ENCODE measurements at places on chromosomes 13 and 19. TPM values are rescaled to one million over a fixed set of nuclear protein-coding genes. Genes with fewer than 3 reads are reported as not detected.

DNA sequence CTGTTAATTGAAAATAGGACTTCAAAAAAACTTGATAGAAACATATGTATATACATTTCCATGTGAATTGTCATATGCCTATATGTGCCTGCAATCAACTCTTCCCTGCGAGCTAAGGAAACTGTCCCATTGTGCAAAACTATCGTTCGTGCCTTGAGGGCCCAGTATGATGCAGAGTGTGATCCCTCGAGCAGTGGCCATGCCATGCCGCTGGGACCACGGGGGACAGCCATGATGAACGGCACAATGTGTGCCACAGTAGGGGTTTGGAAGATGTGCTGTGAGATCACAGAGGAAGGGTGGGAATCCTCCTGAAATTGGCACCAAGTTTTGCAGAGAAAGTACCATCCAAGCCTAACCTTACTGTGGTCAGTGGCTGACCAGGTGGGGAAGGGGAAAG lies 118.1 kb upstream of the SOX1 start:
- DNase-seq, result no peak

DNA sequence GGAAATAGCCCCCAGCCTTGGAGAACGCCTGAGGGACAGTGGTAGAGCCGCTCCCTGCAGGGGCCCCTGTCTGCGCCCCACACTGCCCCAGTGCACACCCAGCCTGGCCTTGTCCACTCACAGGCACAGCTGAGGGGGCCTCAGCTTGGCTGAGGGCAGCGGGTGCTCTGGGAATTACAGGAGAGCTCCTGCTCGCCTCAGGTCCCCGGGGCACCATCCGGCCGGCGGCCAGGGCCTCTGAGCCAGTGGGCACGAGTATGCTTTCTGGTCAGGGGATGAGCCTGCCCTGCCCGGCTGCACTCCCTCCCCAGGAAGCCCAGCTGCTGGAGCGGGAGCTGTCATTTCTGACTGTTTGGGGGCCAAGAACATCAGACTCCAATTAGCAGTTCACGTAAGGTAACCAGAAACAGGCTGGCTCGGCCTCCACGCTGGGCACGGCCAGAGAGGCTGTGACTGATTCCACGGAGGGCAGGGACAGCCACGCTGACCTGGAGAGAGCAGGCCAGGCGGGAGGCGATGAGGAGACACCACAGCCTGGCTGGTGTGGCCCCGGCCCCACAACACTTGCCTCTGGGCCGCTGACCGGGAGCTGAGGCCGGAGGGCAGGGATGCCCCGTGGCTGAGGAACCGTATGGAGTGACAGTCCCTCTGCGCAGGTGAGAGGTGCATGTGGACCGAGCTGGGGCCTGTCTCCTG lies 15.4 kb downstream of the CEBPG start:
- peak; percentile 67 for DNase-seq

- DNase-seq, result no peak
Measured at GRCh38 chr13:44088411-44088810, 208.7 kb downstream of the LACC1 start.

DNA sequence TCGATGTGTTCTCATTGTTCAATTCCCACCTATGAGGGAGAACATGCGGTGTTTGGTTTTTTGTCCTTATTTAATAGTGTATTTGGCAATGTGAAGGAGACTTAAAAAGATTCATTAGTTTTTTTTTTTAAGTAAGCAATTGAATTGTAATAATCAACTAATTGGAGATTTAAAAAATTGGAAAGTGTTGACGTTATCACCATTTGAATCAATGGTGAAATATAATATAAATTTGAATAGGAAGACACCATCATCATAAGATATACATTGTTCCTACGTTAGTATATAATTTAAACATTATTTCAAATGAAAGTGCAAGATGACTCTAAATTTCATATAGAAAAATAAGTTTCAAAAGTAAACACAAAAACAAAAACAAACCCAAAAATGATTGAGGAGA lies 2858.1 kb upstream of the PCDH20 start:
- no peak for DNase-seq

DNA sequence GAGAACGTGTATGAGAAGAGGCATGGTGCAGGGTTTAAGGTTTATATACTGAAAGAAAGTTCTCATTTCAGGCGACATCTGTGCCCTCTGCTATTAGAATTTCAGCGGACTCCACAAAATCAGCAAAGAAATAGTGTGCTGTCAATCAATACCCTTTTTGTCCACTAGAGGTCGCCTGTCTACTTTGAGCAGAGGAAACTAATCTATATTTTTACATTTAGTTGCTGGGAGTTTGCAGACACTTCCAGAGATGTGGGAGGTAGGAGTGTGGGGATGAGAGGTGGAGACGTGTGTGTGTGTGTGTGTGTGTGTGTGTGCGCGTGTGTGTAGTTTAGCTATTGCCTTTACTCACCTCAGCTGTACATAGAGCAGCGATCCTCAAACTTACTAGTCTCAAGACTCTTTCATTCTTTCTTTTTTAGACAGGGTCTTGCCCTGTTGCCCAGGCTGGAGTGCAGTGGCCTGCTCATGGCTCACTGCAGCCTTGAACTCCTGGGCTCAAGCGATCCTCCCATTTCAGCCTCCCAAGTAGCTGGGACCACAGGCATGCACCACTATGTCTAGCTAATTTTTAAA lies 9.7 kb downstream of the INAFM1 start:
- peak; percentile 64 for DNase-seq

GRCh38 chr19:7480970-7481255 lies 7.9 kb downstream of the PEX11G start:
- DNase-seq, result peak; percentile 45

- no peak for DNase-seq
Measured at GRCh38 chr19:16594131-16594586, 21.9 kb upstream of the SLC35E1 start.

DNA sequence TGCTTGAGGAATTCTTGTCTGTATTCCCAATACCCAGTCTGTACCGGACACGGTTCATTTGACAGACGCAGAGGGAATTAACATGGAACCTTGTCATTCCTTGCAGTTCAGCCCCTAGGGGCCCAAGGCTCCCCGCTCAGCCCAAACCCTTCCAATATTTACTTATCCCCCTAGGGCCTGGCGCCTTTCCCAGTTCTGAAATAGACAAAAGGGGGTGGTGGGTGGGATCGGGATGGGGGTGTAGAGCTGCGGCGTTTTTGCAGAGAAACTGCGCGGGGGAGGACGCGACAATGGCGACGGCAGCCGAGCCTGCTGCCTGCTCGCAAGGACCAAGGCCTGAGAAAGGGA lies 583 bp downstream of the AKAP8L start:
- DNase-seq, result no peak

DNA sequence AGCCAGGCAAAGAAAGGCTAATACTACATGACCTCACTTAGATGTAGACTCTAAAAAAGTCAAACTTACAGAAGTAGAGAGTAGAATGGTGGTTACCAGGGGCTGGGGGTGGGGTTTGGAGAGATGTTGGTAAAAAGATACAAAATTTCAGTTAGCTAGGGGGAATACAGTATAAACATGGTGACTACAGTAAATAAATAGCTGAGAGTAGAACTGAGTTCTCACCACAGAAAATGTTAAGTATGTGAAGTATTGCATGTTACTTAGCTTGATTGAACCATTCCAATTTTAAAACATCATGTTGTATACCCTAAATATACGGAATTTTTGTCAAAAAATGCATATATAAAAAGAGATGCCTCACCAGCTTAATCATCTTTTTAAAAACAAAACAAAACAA lies 67.5 kb upstream of the DOCK9 start:
- no peak for DNase-seq

GRCh38 chr19:21260164-21260847 lies 68.9 kb downstream of the ZNF708 start:
- DNase-seq, result no peak

- no peak for DNase-seq
Measured at GRCh38 chr19:35211545-35212230, 16.9 kb downstream of the FAM187B start.

- peak; percentile 3 for DNase-seq
Measured at GRCh38 chr13:26480246-26480855, 77.1 kb upstream of the WASF3 start.

GRCh38 chr13:32415019-32415418 lies 12.9 kb downstream of the N4BP2L1 start:
- peak; percentile 61 for DNase-seq

DNA sequence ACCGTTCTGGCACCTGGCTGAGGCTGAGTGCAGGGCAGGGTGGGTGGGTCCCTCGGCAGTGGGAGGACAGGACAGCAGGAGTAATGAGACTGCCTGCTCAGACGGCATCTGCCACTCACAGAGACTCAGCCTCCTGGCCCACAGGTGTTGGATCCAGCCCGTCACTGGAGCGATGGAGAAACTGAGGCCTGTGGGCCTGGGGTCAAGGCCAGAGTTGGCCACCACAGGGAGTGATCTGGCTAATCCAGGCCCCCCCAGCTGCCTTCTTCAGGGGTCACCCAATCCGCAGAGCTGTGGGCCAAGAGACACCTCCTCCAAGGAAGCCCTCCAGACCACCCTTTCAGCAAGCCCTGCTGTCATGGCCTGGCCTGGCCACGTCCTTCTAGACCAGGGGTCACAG lies 103.7 kb upstream of the VSTM2B start:
- DNase-seq, result no peak

DNA sequence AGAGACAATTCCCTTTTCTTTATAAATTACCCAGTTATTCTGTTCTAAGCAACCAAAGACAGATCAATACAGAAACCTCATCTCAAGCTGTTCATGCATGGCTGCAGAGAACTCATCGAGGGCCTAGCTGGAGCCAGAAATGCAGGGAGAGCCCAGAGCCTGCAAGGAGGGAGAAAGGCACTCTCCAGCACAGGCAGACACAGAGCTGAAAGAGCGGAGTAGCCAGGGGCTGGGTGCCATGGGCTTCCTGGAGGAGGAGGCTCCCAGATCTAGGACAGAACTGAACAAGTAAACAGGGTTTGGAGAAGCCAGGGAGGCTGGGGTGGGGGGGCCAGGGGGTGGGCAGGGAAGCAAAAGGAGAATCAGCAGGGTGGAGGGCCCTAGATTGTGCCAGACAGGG lies 144.2 kb upstream of the ZNF507 start:
- no peak for DNase-seq

GRCh38 chr13:43129066-43129465 lies 105.7 kb downstream of the DNAJC15 start:
- no peak for DNase-seq

DNA sequence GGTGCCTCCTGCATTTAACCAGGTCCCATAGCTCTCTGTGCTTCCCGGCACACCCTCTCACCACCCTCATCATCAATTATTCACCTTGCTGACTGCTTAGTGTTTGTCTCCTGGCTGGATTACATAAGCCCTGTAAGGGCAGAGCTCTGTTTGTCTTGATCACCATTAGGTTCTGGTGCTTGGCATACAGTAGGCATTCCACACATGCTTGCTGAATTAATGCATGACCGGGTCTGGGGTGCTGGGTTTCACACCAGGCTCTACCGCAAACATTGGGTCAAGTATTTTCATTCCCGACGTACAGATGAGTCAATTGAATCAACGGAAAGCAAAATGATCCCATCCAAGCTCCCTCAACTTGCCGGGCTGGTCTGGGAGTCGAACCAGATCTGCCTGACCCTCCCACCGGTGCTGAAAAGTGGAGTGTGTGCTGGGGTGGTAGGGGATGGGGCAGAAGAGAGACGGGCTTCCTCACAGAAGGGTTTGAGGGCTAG lies 28.5 kb downstream of the VAV1 start:
- no peak for DNase-seq

GRCh38 chr13:91050970-91051369 lies 296.5 kb upstream of the MIR17HG start:
- DNase-seq, result no peak

DNA sequence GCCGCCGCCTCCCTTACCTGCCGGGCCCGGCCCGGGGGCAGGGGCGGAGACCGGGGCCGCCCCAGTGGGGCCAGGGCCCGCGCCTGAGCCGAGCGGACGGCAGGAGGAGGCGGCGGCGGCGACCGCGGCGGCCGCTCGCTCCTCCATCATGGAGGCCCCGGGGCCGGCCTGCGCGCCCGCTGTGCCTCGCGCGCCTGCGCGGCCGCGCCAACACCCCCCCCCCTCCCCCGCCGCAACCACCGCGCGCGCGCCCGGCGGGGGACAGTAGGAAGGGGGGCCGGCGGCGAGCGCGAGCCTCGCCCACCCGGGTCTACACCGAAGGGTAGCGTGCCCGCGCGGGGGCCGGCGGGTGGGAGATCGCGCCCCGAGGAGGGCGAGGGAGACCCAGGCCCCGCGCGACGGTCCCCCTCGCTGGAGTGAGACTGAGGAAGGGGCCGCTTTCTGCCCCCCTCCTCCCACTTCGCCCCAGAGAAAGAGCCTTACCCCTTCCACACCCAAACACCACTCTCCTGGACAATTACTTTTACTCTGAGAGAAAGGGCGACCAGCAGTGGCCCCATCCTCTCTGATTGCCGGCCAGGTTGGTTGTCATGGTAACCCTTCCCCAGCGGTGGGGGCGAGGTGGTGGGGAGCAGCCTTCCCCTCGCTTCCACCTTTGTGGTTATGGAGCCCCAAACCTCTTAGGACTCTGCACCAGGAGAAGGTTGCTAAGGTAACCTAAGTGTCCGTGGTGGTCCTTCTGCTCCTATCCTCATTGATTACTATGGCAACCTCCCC lies at the start of gene STRN4:
Gene STRN4 (minus strand): TSS at position 170 of the 777 bp plus-strand sequence. CDS start 20 bp downstream, at position 150.
- DNase-seq, result peak; percentile 99

GRCh38 chr13:98504371-98504963 lies 72.4 kb downstream of the STK24 start:
- no peak for DNase-seq

- DNase-seq, result no peak
Measured at GRCh38 chr13:111037927-111038326, 77.2 kb upstream of the ARHGEF7 start.

GRCh38 chr19:1580957-1581356 lies 11.7 kb downstream of the MBD3 start:
- DNase-seq, result no peak

- DNase-seq, result no peak
Measured at GRCh38 chr19:42512130-42512636, 16.1 kb downstream of the CEACAM1 start.

Gene ZNF254
- total RNA-seq, result 37.5 TPM

Gene GZMM
- total RNA-seq, result 0.38 TPM

Gene FREM2
- total RNA-seq, result 10.8 TPM

Gene CYP4F2
- total RNA-seq, result not detected

Gene HAUS8
- 15.5 TPM for total RNA-seq

Gene C19orf67
- total RNA-seq, result 0.94 TPM

Gene VAV1
- 13.3 TPM for total RNA-seq

Gene PSG11
- not detected for total RNA-seq

Gene POGLUT2
- total RNA-seq, result 25.1 TPM

Gene TINCR
- total RNA-seq, result 0.28 TPM

Gene IGSF23
- total RNA-seq, result not detected

Gene ZNF221
- 2.2 TPM for total RNA-seq

Gene KLK8
- 11.0 TPM for total RNA-seq

Gene KPTN
- total RNA-seq, result 9.9 TPM

Gene BRME1
- 3.4 TPM for total RNA-seq

All from H7 (cell line).